NCI-H524 (cell line): ENCODE measurements at places on chromosomes 7 and 10.

- DNase-seq = no peak
Measured at GRCh38 chr7:79494046-79494445, 40.6 kb upstream of the MAGI2 start.

GRCh38 chr7:106016331-106016730 is 53.3 kb downstream of the CDHR3 start:
- DNase-seq = no peak

DNA sequence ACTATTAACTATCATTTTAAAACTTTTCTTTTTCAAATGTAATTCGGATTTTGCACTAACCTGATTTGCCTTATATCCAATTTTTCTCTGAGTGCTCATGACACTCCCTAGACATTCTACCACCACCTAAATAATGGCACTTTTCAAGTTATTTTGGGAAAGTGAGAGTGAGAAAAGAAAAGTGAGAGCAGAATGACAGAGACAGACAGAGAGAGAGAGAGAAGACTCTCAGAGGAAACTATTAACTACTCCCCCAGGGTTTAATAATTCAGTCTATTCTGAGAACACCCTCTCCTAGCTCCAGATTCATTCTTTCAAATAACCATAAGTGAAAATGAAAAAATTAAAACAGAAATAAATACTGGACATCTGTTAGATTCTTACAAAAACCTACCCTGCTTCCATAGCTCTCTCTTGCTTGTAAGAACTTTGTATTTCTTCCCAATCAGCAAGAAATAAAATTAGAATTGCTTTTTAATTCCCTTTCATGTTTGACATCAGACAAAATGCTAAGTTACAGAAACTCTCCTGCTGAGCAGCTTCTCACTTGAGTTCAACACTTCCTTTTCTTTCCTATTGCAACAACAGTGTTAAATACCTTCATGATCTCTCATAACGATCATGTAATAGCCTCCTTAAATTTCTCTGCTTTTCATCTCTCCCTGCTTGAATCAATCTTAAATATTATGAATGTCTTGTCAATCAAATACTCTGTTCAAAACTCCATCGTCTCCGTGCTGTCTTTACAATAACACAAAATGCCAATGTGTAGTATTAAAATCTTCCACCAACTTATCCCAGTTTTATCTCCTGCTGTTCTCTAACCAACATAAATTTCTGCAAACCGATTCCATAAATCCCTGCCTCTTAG is 191.7 kb downstream of the SEMA3E start:
- no peak for DNase-seq

DNA sequence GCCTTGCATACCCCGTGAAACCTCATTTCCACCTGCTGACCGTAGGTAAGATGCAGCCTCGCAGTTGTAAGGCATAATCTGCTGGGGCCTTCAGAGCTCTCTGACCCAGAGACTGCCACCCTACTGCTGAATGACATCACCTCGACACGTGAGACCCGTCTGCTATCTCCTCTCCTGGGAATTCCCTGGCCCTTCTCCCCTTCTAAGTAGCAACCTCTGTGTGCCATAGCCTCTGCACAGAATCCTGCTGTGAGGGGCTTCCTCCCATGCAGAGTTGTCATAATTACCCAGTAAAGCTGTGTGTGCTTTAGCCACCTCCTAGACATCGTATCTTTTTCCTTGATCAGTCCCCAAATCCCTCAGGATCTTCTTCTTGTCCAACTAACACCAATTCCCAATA is 106.7 kb downstream of the CACNB2 start:
- no peak for DNase-seq

- no peak for DNase-seq
Measured at GRCh38 chr7:25952261-25953057, 199.5 kb upstream of the NFE2L3 start.

DNA sequence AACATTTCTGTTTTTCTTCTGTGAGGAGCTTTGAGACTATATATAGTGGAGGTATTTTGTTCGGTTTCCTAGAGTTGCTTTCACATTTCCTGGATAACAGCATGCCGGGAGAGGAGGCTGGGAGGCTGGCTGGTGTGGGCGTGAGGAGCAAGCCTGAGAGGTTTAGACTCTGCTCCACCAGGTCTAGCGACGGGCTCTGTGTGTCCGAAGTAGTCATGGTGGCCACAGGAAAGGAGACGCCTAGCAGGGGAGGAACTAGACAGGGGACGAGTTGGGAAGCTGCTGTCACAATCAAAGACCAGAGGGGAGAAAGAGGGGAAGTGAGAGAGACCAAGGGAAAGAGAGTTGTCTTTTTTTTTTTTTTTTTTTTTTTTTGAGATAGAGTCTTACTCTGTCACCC is 19.6 kb downstream of the PTPRE start:
- DNase-seq = no peak

GRCh38 chr10:30812018-30812851 is 182.7 kb upstream of the LYZL2 start:
- DNase-seq = no peak

- no peak for DNase-seq
Measured at GRCh38 chr7:42868480-42868879, 43.4 kb downstream of the C7orf25 start.

DNA sequence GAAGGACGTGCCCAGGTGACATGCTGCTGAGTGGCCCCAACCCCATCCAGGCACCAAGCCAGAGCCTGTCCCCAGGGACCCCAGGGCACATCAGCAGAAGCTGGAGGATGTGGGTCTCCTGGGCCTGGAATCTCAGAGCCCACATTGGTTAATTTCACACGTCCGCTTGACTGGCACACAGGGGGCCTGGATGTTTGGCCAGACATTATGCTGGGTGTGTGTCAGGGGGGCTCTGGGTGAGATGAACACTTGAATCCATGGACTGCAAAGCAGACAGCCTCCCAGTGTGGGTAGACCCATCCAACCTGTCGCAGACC is 79.1 kb upstream of the RET start:
- DNase-seq = no peak

DNA sequence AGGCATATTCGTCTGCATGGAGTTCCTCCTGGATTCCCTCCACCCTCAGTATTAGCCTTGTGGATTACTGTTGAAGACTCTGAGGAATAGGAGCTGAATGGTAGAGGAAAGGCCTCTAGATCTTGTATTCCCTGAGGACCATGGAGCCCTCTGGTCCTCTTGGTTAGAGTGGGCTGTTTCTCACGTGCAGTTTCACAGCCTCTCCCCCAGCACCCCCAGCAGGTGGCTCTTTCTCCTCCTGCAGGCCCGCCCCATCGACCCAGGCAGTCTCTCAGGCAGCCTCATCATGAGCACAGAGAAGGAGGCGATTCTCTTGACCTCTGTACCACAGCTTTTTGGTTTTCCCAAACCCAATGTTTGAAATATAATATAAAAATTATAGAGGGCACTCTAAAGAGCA is 102.0 kb downstream of the WNT2 start:
- DNase-seq = peak; percentile 17

GRCh38 chr10:49327036-49327813 is 28.3 kb downstream of the C10orf71 start:
- no peak for DNase-seq

DNA sequence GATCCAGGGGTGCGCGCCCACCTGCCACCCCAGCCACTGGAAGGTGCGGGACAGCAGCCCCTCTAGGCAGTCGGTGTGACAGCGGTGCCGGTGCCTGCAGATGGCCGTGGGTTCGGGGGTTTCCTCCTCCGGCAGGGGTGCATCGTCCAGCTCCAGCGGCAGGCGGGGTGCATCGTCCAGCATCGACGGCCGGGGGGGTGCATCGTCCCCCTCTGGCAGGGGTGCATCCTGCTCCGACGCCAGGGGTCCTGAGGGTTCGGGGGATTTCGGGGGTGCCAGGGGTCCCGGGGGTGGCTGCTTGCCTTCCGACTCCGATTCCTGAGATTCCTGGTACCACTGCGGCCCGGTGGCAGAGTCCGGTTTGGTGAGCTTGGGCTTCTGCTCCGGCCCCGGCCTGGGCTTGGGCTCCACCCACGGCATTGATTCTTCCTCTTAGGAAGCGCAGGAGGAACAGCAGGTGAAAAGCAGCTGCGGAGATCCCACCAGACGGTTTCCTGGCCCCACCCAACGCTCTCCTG is 90.2 kb upstream of the RAB18 start:
- DNase-seq = no peak

- no peak for DNase-seq
Measured at GRCh38 chr7:51046103-51046466, 263.4 kb upstream of the GRB10 start.

DNA sequence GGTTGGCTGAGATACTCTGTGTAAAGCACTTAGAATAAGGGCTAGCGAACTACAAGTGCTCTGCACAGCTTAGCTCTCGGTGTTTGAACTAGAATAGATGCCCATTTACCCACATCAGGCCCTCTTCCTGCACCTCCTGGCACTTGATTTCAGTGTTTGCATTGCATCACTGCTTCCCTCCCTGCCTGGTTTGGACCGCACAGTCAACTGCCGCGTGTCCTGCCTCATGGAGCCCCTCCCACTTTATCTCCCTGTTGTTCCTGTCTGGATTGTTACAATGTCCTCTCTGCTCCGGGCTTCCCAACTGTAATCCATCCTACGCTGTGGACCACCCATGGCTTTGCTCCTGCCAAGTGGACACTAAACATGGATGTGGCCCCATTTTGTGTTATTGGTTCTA is 2.3 kb downstream of the FAM107B start:
- DNase-seq = no peak

DNA sequence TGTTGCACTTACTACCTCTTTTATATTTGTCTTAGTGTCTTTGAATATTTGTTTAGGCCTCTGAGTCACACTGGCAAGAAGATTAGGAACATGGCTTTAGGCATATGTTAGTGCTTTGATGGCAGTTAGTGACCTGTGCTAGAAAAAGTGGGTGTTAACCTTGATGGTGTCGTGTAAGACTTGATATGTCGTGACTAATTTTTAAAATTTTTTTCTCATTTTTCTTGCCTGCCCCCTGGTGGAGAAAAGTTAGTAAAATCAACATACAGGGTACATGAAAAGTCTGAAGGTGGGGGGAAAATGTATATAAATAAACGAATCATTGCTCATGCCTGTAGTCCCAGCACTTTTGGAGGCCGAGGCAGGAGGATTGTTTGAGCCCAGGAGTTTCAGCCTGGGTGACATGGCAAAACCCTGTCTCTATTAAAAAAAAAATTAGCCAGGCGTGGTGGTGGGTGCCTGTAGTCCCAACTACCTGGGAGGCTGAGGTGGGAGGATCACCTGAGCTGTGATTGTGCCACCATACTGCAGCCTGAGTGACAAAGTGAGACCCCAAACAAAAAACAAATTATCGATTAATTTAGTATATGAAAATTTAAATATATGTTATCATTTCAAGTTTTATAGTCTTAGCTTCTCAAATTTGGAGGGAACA is 44.6 kb downstream of the TAX1BP1 start:
- DNase-seq = peak; percentile 4

DNA sequence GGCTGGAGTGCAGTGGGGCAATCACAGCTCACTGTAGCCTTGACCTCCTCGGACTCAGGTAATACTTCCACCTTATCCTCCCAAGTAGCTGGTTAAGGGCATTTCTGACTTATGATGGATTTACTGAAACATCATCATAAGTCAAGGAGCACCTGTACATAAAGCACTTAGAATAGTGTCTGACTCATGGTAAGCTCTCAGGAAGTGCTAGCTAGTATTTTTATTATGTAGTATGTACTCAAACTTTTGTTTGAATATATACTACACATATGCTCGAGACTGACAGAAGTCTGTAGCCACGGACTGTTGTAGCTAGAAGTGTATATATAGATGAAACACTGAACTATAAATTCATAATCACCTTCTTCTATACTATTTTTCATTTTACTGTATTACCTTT is 107.5 kb upstream of the DNAJB12 start:
- no peak for DNase-seq

- no peak for DNase-seq
Measured at GRCh38 chr10:97336942-97337831, 2.7 kb upstream of the FRAT2 start.

DNA sequence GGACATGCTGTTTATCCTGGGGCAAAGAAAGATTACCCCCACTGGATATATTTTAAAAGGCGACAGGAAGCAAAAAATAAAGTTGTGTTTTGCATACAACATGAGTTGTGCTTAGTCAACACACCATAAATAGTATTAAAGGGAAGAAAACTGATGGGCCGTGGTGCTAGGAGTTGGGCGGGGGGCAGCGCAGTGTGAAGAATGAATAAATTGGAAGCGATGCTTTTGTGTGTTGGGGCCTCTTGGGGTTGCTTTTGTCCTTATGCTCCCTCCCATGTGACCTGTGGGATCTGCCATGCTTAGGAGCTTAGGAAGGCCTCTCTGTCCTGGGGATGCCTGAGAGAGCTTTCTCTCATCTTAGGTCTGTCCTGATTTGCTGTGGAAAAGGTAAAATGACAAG is 35.0 kb upstream of the AGR3 start:
- no peak for DNase-seq

DNA sequence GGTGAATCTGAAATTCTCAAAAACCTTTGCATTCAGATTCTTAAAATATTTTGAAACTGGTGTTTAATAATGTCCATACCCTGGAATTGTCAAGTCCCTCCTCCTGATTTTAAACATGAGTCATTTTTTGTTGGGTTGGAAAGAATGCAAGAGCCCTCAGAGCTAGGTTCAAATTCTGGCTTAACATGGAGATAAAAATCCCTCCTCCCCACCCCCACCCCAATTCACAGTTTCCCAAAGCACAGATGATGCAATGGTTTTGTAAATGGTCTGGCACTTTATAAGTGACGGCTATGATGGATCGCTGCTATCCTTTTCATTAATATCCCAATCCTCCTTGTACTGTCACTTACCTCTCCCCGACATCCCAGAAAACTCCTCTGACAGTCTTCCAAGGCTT is 332.8 kb downstream of the PLXNA4 start:
- no peak for DNase-seq

- no peak for DNase-seq
Measured at GRCh38 chr7:50376056-50376820, 71.7 kb downstream of the IKZF1 start.

DNA sequence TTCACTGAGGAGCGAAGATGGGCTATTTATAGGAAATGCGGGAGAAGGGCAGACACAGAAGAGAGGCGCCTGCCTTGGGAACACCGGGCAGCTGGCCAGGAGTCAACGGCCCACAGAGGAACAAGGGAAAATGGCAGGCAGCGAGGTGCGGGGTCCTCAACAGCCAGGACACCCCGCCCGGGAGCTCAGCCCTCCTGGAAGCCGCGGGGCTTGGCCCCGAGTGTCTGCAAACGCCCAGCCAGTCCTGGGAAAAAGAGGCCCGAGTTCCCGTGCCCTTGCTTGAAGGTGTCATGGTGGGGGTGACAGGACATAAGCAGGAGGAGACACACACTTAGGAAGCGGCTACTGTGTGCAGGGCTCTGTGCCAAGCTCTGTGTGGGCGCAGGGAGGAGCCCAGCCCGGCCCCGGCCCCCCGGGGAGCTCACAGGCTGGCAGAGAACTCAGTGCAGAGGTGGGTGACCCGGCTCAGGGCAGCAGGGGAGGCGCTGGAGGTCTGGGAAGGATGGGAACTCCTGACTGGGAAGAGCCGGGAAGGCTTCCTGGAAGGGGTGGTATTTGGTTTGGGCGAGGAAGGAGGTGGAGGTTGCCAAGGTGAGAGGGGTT is 79.9 kb downstream of the ELFN1 start:
- no peak for DNase-seq
